ENCODE measurements at places on chromosomes 6 and 20.

GRCh38 chr6:159376516-159377158 lies 207.4 kb downstream of the FNDC1 start:
- DNase-seq, result no peak

DNA sequence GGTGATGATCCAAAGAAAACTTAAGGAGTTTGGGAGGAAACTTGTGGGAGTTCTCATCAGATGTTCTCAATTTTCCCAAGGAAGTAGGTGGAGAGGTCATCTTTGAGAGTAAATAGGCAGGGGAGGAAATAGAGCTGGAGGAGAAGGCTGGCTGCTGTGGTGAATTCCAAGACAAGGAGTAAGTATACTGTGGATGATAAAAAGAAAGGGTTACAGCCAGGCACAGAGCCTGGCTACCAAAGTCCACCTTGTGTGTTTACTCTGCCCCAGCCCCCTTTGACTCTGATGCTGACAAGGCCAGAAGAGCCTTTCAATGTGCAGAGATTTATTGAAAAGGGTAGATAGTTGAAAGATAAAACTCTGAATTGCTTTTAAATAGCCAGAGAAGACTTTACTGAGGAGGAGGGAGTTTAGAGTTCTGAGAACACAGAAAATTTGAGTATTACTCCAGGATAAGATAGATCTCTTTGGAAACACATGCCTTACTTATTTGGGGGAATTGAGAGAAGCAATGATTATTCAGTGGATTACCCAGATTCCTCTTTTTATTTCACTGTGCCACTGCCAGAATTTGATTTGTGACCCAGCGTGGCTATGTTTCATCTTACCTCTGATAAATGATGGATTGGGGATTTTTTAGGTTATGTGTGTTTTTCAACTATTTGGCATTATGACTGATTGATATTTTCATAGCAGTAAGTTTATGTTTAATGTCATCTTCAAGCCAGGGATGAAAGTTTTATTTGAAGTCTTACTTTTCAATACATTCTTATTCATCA lies 182.6 kb upstream of the JAG1 start:
- no peak for DNase-seq

- DNase-seq, result peak; percentile 97
These were observed 16.6 kb upstream of the CCDC167 start for GRCh38 chr6:37516076-37516919.

- DNase-seq, result peak; percentile 12
These were observed 136.7 kb downstream of the MAP3K4 start for GRCh38 chr6:161128230-161128629.

DNA sequence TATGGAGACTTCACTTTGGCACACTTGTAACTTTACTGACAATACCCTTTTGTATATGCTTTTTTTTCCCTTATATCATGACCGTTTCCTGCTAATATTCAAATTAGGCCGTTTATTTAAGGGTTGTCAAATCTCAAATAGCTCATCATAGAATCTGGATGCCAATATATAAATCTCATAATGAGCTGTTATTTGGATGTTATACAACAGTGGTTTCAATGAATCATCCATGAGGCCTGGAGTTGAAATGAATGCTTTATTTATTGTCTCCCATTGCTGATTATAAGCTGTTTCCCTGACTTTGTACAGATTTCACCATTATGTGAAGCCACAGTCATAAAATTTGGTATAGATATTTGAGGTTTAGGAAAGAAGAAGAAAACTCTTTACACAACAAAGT lies 256.1 kb downstream of the PLCB1 start:
- DNase-seq, result no peak

DNA sequence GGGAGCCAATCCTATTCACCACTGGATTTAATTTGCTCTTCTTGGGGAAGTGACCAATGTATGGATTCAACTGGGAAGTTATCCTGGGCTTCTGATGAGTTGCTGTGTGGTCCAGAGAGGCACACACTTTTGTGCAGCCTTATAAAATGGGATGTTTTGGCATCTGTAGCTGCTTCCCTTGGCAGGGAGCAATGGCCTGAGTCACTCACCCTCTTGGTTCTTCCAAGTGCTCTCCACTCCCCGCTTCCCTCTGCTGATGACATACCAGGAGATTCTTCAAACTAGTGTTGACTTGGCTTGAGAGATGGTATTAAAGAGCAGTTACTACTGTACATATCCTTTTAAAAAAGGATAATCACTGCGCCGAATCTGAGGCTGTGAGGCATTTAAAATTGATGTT lies 105.8 kb downstream of the JARID2 start:
- no peak for DNase-seq

DNA sequence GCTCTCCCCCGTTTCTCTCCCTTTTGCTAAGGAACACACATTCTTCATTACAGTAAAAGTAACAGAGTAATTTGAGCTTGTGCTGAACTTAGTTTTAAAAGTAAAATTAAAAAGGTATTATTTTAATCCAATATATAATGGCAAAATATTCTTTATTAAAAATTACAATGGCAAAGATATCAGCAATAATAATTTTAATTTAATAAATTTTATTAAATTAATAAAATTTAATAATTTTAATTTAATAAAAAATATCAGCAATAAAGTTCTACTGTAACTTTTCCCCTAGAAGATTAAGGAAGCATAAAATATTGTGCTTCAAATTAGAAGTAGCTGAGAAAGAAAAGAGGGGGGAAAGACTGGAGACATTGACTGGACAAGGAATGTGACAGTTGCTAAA lies 32.5 kb downstream of the DSE start:
- DNase-seq, result no peak

GRCh38 chr6:291697-292505 lies at the start of gene DUSP22:
Gene DUSP22, plus strand, starts transcription at chr6:292487. Its CDS starts 53 bp downstream, at chr6:292540.
- DNase-seq, result peak; percentile 67

GRCh38 chr20:61126369-61127195 lies 125.5 kb upstream of the CDH4 start:
- DNase-seq, result no peak

DNA sequence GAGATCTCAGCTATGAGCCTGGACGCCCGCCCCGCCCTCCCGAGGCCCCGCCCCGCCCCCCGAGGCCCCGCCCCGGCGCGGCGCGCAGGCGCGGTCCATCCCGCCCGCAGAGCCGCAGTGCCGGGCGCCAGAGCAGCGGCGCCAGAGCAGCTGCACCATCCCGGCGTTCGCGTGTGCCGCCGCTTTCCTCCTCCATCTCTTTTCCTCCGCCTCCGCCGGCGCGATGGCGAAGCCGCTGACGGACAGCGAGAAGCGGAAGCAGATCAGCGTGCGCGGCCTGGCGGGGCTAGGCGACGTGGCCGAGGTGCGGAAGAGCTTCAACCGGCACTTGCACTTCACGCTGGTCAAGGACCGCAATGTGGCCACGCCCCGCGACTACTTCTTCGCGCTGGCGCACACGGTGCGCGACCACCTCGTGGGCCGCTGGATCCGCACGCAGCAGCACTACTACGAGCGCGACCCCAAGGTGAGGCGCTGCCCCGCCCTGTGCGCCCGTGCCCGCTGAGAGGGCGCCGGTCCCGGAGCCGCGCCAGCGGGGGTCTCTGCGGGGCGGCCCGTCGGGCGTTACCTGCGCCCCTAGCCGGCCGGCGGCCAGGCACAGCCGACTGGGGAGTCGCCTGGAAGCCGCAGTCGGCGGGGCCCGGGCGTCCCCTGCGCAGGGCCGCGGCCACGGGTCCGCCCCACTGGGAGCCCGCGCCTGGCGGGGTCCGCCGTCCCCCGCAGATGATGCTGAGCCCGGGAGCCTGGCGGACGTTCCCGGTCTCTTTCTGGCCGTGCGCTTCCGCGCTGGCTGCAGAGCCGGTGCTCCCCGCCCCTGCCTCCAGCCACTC lies at the start of gene PYGB:
PYGB (plus strand) TSS at position 130 of the 830 bp plus-strand sequence; CDS start at position 224, 94 bp downstream.
- peak; percentile 68 for DNase-seq

DNA sequence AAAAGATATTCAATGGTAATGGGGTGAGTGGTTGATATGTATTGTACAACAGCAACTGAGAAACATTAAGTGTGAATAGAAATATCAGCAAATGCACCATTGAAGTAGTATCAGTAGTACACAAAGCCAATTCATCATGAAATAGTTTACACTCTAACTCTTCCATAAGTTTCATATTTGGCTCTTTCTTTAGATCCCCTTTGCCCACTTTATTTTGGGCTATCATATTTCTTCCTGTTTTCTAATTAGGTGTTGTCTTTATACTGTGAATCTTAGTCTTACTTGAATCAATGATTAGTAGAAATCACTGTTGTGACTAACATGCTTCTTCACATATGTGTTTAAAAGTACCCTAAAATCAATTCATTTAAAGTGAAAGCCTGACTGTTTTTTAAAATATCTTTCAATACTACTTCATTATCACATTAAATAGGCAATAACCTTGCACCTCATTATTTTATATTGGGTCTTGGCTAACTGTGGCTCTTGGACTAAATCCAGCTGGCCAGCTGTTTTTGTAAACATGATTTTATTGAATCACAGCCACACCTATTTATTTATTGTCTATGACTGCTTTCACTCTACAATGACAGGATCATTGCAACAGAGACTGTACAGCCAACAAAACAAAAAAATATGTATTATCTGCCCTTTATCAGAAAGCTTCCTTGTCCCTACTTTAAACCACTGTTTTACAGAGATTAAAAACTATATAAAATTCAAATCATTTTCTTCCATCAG lies 38.9 kb downstream of the EYS start:
- DNase-seq, result no peak

GRCh38 chr6:142568857-142569597 lies 267.2 kb downstream of the ADGRG6 start:
- DNase-seq, result no peak

- DNase-seq, result no peak
These were observed 17.8 kb upstream of the ASF1A start for GRCh38 chr6:118876198-118876597.

DNA sequence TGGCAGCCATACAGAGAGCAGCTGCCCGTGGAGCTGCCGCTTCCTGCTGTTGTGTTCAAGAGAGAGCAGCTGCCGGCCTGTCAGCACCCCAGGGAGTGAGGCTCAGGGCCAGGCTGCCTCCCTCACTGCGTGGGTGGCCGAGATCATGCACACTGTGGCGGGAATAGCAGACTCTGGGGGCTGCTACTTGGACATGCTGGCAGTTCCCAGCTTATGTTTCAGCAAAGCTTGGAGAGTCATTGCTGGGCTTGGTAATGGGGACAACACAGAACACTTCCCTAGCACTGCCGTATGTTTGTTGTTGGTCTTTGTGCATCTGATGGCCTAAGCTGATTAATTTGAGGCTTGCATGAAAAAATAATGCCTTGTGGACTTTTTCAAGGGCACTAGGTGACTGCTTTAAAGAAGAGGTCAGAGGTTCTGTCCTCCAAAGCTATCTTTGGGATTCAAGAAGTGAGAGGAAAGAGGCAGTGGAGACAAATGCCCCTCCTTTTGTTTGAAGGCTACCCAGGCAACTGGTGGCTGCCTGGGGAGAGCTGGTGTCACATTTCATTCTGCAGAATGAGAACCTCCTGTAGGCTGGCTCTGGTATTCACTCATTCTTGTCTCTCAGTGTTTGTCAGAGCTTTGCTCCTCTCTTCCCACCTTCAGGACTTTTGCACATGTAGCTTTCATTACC lies 18.8 kb downstream of the MRAP2 start:
- DNase-seq, result no peak

GRCh38 chr20:46237227-46237626 lies 71.1 kb downstream of the CDH22 start:
- DNase-seq, result no peak

DNA sequence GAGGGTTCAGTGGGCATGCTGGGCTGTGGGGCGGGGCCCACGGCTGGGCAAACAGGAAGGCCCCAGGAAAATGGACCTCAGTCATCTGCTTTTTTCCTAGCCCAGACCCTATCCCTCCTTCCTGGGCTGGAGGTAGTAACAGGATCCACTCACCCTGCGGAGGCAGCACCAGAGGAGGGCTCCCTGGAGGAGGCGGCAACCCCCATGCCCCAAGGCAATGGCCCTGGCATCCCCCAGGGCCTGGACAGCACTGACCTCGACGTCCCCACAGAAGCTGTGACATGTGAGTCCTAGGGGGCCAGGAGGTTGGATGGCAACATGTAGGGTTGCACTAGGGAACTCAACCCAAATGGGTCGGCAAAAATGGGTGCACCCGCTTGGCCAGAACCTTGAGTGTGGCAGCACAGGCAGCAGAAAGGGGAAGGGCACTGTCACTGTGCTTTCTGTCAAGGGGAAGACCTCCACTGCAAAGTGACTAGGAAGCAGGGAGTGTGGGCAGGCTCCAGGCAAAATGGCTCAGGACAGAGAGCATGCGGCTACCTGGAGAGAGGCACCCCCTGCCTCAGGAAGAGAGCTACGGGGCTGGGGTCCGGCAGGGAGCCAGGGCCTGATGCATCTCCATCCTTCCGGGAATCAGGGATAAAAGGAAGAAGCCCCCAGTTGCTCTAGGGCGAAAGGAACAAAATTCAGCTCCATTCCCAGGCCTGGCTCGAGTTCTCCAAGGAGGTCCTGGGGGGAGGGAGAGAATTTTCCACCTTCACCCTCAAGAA lies 7.9 kb downstream of the MDFI start:
- DNase-seq, result no peak
